CD4-positive, alpha-beta T cell treated with Interferon alpha-2 for 1 hour (primary cell): ENCODE measurements at places on chromosomes 5 and 9.

DNA sequence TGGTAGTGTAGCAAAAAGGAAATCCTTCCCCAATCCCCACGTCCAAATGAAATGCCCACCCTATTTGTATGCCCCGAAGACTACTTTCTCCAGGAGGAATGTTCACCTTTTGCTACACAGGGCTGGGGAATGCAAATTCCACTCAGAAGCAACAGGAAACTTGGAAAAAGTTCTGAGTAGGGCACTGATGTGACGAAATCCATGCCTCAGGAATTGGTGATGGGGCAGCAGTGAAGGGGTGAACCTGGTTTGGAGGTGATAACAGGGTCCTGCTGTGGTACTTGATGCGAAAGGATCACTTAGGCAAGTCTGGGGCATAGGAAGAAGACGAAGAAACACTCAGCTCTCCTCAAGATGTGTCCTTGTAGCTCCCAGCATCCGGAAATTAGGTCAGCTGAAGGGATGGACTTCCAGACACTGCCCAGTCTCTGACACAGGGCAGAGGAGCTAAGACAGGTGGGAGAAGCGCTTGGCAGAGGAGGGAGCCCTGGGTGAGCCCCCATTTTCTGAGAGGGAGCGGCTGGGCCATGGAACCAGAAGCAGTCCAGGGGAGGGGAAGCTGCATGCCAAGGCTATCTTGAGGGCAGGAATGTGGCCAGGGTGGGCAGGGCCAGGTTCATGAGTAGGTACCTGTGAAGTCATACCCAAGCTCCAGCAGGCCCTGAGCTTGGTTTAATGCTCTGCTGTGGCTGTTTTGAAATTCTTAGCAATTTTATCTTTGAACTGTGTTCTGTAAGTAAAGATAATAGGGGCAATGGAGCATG lies 22.2 kb upstream of the MVB12B start:
- DNase-seq: no peak

DNA sequence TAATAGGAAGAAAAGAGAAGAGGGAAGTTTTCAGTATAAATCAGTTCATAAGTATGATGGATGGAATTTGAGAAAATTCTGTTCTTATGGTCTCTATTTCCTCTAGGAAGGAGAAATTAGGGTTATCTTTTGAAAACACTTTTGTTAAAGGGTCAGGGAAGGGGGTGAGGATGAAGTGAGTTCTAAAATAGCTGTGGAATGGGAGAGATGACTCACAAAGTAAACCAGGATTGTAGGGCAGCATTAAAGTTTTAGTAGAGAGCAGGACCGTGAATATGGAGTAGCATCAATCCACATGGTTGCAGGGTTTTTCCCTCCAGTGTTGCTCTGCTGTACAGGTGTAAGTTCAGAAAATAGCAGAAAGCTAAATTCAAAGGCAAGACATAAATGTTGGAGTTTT lies 32.4 kb downstream of the MUSK start:
- no peak for DNase-seq

GRCh38 chr9:33109097-33109496 lies 32.6 kb upstream of the SMU1 start:
- no peak for DNase-seq

GRCh38 chr9:98144076-98144475 lies 25.1 kb upstream of the TRIM14 start:
- DNase-seq: no peak

- DNase-seq: no peak
Measured at GRCh38 chr5:168075387-168075786, 216.1 kb upstream of the WWC1 start.

- DNase-seq: no peak
Measured at GRCh38 chr9:79104951-79105350, 466.8 kb upstream of the TLE4 start.

DNA sequence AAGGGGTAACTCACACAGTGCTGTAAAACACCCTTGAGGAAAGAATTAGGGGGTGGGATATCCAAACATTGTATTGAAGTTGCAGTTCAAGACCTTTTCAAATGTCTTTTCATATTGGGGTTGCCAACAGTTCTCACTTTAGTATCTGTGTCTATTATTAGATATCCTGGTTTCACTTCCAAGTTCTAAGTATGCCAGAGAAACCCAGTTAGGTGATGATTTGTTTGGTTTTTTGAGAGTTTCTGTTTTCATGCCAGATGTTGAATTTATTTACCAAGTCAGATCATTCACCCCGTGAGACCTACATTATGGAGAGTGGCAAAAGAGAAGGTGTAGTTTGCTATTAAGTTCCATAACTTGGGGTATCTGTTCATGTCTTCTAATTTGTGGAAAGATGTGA lies 64.5 kb downstream of the C9orf152 start:
- DNase-seq: no peak

DNA sequence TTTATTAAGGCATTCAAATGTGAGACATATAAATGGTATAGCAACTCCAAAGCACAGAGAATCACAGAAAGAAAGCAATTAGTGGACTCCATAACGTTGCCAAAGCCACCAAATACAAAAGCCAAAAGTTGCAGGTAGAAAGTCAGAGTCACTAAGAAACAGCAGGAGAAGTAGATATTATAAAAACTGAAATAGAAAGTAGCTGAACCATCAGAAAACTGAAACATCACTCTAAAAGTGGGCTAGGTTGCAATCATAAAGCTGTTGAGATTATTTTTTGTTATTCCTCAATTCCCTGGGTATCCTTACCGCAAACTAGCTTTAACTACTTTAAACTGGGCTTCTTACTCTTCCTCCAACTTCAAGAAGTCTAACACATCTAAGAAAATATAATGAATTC lies 108.1 kb upstream of the ARRDC3 start:
- no peak for DNase-seq

- peak; percentile 27 for DNase-seq
Measured at GRCh38 chr5:128084228-128085167, 932 bp downstream of the SLC12A2 start.

GRCh38 chr5:169648725-169649310 lies 11.7 kb downstream of the DOCK2 start:
- DNase-seq: no peak
